ENCODE measurements at places on chromosomes 5 and 9. TPM values are rescaled to one million over a fixed set of nuclear protein-coding genes. Genes with fewer than 3 reads are reported as not detected.

MUSK gene
- total RNA-seq, result not detected

PRR16 gene
- 11.6 TPM for total RNA-seq

GRCh38 chr5:137442660-137443059 is 56.5 kb downstream of the SPOCK1 start:
- no peak for DNase-seq

GRCh38 chr5:127353796-127354195 is 63.2 kb downstream of the MEGF10 start:
- DNase-seq, result no peak

Measured in fibroblast of villous mesenchyme (primary cell).